ENCODE measurements at places on chromosomes 4 and X.
A peak's percentile ranks its signal among the peaks of the same experiment; 100 is the strongest.

DNA sequence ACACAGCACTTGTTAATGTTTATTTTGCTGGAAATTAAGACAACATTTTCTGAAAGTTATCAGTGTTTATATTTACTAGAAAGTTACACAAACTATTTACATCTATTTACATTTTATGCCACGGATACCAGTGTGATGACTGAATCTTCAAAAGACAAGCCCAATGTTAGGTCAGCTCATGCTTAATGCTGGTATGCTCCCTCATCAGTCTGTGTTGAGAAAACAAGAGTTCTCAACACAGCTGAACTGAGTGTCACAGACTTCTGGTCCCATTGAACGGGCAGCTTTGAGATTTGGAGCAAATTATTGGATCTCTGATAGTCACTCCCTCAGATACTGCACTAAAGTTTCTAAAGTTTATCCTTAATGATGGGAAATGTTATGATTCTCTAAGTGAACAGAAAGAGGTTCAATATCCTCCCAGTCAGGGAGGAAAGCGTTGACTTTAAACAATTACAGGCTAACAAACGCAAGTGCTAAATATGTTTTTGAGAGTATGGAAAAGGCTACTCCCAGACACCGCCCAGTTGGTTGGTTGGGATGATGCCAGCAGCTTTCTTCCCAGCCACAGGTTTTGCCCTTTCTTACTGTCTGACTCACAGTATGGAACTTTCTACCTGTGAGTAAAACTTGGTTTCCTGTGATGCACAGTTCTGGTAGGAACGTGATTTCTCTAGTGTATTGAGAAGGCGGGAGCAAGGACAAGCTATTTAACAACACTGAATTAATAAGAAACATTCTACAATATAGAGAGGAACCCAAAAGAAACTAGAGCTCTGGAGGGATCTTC, 1293.6 kb upstream of the TENM3 start:
- no peak for DNase-seq

- DNase-seq, result no peak
These were observed 30.2 kb downstream of the REELD1 start for GRCh38 chr4:146244496-146244895.

DNA sequence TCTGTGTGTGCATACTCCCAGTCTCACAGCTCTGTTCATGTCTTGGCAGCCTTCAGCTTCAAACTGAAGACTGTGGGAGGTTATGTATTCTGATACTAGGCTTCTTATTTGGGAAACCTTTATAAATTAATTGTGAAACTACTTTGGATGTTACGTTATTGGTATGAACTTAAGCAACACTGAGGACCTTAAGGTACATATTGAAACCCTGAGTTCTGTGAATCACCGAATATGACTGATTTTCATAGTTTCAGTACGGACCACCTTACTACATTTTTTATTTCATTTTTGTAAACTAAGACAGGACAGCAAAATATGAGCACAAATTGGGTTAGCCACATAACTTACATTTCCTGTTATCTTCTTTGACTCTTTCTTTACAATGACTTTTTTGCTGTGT, 498.4 kb downstream of the PDGFC start:
- DNase-seq, result no peak

DNA sequence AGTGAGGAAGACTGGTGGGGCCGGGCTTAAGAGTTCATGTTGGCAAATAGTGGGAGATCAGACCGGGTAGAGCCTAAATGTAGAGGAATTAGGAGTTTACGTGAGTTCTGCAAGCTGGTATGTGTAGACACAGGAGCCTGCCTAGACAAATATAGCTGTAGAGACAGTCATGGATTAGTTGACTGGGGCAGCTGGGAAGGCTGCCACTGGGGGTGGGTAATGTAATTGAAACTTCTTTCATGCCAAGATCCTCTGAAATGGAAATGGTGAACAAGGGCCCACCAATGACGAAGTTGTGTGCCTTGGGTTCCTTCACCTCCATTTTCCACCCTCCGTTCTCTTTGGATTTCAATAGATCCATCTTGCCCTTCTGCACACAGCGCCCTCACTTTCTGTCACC, 11.9 kb upstream of the CAPN6 start:
- no peak for DNase-seq

DNA sequence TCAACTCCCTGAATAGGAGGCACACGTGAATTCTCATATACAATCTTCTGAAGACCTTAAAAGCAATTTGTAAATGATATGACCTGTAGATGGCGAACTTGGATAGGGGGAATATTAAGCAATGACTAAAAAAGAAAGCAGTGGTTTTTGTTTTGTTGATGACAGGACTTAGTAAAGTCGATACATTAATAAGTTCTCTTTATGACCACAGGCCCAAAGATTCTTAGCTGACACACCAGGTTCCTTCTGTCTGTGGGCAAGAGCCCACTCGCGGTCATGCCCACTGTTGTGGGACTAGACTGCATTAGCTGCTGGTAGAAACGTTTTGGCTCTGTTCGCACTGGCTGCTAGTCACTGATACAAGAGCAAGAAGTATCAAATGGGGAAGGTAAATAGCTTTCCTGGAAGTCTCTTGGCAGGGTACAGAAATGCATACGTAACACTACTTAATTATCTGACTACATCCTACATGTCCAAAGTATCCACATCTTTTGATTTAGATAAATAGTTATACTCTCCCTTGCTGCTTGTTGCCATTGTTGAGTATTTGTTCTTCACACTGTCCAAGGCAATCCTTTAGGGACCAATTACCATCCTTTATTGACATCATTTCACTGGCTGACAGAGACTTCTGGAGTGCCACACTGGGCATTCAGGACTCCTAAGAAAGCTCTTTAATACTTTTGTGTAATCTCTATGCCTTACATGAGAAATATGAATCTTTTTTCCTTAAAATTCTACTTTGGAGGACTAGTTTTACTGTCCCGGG, 31.0 kb downstream of the ALPK1 start:
- DNase-seq, result peak; percentile 72

DNA sequence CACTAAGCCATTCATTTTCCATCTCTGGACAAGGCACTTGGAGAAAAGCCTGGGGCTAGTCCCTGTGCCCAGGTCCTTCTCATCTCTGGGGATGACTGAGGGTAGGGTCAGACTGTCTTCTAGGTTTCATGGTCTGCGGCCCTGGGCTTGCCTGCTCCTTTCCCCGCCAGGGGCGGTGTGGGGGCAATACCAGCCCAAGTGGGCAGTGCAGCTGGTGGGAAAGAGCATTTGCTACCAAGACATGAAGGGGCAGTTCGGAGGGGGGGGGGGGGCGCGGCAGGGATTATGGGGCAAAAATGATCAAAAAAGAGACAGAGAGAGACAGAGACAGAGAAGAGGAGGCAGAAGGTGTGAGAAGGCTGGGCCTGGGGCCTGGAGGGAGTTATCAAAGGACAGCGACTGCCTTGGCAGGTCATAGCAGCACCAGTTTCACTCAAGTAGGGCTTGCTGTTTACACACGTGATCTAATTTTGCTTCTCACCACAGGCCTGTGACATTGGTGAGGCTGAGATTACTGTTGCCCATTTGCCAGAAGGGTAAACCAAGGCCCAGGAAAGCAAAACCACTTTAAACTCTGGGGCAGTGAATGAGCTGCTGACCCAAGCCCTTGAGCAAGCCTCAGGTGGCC, 56.1 kb downstream of the PJA1 start:
- no peak for DNase-seq

- DNase-seq, result no peak
These were observed 55.0 kb downstream of the BEX3 start for GRCh38 chrX:103431316-103431715.

All from astrocyte of the spinal cord (primary cell).